ENCODE measurements at places on chromosomes 4 and X.

DNA sequence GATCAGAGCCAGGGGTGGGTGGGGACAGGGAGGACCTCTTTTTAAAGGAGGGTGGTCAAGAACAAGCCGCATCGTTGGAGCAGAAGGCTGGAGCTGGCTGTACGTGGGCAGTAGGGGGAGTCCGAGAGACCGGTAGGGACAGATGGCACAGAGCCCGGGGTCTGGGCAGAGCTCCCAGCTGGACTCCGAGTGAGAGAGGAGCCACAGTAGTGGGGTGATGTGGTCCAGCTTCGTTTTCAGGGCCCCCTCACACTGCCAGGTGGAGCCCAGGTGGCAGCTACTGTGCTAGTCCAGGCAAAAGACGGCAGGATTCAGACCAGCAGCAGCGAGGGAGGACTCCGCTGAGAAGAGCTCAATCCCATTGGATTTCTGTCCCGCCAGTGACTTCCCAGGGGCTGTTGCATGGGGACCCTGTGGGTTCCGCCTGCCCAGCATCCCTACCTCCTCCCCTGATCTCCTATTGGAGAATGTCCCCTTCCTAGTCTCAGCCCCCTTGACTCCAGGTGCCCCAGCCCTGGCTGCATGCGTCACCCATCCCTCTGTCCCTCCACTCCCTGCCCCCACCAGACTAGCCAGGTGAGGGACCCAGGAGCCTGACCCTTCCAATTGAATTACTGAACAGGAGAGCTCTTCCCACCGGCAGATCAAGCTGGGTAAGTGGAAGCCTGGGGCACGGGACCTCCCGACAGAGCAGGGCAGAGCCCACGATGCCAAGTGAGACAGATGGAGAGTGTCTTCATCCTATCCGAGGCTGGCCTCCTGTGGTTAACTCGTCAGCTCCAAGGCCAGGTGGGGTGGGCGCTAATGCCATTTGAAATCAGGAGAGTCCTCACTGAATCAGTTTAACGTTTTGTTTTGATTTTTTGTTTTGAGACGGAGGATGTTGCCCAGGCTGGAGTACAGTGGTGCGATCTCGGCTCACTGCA is 2.9 kb downstream of the ARHGAP4 start:
- no peak for DNase-seq

DNA sequence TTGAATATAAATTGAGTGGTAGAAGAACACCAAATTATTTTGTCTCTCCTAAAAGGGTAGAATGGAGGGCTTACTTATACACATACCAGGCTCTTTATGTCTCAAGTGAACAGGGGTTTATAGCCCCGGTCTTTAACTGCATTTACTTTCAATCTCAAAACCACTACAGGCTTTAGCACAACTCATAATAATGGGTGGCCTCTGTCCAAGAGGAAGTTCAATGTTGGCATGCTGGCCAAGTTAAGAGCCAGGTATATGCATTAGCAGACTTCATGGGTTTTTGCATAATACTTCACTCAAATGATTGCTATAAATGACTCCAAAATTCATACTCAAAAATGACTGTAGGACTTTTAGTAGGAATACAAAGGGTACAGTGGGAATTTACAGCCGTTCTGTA is 118.5 kb upstream of the OTUD4 start:
- no peak for DNase-seq

DNA sequence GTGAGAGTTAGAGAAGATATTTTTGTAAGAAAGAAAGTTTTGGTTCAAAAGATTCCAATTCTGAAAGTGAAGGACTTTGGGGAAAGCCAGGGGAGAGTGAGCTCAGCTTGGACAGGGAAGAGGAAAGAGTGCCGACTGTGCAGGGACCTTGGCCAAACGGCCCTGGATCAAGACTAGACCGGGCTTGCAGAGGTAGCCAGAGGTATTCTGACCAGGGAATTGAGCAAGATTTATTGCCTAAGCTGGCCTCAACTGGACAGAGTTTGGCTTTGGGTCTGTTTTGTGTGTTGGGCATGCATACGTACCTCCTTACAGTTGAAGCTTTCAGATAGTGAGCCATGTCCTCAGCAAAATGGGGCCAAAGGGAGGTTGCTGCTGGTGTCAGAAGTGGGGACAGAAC is 11.6 kb downstream of the PLAC1 start:
- no peak for DNase-seq

DNA sequence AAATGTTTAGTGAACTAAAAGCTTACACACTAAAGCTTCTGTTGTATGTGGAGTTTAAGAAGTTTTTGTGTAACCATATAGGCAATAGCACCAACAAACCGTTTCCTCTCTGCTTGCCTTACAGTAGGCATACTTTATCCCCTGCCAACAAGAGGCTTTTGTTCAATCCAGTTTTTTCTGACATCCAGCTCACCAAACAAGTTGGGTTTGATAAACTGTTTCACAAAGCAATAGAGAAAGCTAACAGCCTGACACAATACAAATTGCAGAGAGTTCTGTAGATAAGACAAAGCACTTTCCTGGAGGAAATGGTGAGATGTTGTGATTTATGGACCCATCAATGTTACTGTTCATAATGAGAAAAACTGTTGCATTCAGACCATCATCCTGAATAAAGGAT is 53.8 kb downstream of the PACRGL start:
- no peak for DNase-seq

DNA sequence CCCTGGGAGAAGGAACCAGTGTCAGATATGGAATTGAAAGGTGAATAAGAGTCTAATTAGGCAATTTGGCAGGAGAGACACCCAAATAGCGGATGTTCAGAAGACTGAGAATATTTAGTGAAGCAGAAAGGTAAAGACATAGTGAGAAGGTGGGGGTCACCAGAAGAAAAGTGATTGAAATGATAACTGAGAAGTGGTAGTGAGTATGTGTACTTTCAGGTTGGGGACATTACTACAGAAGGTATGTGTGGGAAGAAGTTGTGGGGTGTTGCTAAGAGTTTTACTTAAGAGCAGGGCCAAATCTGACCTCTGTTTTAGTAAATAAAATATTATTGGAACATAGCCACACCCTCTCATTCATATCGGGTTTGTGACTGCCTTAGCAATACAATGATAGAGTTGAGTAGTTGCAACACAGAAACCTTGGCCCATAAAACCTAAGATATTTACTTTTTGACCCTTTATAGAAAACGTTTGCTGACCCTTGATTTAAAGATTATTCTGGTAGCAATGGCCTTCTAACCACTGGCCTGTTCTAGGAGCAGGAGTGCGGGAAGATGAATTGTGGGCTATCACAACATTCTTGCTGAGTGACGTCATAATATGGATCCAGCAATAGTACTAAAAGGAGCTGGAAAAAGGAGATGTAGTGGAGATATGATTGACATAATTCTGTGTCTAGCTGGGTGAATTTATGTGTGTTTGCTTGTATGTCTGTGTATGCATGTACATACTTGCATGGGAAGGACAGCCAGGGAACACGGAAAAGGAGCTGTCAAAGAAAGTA is 115.3 kb downstream of the HS3ST1 start:
- DNase-seq = no peak

DNA sequence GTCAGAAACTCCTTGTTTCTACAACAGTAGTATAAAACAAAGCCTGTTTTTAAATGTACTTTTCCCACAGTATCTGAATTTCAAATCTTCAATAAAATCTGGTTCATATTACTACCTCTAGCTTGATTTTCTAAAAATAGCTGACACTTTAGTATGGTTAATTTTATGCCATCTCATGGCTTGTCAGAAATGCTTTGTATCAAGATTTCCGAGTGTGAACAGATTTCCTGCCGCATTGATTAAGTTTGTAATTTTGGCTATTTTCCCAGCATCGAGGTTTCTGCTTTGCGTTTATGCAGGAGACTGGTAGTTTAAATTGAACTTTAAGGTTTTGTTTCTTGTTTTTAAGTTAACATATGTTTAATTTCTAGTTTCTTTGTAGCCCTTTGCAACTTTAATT is 44.2 kb downstream of the CLCN3 start:
- DNase-seq = no peak

DNA sequence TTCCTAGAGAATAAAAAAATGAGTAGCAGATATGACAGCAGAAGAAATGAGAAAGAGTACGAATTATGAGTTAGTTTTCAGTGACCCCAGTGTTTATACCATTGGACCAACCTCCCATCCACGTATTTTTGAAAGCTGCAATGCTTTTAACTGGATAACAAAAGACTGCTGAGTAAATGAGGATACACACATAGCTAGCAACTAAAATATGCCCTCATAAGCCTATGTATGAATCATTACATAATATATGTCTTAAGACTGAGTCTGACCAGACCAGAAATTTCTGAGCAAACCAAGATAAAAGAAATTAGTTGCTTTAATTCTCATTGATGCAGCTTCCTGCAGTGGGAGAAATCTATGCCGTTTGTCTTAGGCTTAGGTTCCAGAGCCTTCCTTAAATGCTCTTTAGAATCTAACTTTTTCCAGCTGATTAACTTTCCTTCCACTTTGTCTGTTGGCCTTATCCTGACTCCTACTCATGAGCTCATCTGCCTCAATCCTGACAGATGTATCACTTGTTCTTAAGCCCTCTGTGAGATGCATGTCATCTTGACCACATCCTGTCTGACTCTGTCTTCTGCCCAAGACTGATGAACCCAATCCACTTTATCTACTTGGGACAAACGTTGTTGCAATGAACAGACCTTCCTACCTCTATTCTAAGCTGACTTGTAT is 301.4 kb upstream of the AADAT start:
- no peak for DNase-seq

DNA sequence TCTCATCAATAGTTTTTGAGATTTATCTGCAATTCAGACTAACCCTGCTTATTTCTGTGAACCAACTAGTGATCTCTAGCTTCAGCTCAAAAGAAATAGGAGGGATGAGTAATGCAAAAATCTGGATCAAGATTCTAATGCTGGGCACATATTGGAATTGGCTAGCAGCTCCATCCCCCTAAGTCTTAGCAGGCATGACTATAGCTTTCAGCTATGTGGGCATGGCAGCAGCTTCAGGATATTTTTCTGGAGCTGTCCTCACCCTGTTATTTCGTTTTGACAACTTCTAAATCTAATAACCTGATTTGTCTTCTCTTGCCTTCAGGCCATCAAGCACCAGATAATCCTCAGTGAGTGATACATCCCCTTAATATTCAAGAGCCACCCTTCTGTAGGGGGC is 50.8 kb upstream of the GNPDA2 start:
- no peak for DNase-seq

DNA sequence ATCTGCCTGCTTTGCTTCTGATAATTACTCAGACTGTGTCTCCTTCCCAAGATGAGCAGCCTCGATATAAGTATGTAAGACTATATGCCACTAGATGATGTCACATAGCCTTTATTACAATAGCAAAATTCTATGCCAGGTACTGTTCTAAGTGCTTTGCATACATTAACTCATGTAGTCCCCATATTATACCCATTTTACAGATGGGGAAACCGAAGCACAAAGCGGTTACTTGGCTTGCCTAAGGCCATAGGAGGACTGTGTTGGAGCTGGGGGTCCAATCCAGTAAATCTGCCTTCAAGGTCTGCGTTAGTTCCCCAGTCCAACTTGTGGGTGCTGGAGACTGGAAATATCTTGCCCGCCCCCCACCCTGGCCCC is 826 bp upstream of the SCML1 start:
- no peak for DNase-seq

GRCh38 chr4:35818520-35818919 is 425.8 kb downstream of the ARAP2 start:
- DNase-seq = no peak

GRCh38 chrX:100600340-100600739 is 15.6 kb downstream of the TNMD start:
- no peak for DNase-seq

DNA sequence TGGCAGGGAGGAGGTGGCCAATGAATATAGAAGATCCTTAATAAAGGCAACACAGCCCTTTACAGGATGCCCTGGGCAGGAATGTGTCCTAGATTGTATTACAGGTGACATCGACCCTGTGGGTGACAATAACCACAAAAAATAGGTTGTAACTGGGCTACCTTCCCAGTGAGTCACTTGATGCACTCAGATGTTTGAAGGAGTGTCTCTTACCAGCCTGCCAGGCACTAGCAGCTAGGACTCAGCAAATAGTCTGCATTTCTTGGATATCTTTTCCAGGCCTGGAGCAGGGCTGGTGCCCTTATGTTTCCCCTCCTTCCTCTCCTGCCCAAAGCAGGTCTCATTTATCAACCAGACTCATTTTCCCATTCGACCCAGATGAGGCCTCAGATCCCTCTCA is 50.9 kb upstream of the TMEM164 start:
- DNase-seq = no peak

- DNase-seq = no peak
These were observed 2618.6 kb downstream of the ARAP2 start for GRCh38 chr4:33625748-33626147.

DNA sequence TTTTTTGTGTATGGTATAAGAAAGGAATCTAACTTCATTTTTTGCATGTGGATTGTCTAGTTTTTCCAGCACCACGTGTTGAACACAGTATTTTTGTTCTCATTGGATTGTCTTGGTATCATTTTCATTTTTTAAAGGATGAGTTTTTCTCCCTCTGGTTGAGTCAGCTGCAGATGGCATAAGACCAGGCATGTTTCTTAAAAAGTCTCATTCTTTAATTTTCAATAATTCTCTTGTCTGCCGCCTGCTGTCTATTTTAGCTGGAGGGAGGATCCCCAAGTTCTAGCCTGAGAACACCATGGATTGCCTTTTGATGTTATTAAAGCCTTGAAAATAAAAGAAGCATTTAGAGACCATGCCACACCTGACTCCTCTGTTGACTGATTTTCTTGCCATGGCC is 263.8 kb downstream of the ARHGAP24 start:
- DNase-seq = no peak

DNA sequence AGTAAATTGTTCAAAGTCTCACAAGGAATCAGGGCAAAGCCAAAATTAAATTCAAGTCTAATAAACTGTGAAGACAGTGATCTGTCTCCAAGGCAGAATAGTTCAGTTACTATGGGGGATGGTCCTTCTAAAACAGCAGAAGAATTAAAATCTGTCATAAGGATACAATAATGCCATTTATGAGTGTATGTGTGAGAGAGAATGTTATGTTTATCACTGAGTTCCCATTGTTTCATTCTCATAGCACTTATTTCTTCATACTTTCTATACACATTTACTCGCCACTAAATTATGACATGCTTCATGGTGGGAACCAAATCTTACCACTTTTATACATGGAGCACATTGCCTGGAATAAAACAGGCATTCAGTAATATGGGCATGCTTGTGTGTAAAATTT is 102.5 kb downstream of the AMMECR1 start:
- DNase-seq = no peak

- DNase-seq = no peak
These were observed 48.3 kb downstream of the SEL1L3 start for GRCh38 chr4:25814301-25815136.

DNA sequence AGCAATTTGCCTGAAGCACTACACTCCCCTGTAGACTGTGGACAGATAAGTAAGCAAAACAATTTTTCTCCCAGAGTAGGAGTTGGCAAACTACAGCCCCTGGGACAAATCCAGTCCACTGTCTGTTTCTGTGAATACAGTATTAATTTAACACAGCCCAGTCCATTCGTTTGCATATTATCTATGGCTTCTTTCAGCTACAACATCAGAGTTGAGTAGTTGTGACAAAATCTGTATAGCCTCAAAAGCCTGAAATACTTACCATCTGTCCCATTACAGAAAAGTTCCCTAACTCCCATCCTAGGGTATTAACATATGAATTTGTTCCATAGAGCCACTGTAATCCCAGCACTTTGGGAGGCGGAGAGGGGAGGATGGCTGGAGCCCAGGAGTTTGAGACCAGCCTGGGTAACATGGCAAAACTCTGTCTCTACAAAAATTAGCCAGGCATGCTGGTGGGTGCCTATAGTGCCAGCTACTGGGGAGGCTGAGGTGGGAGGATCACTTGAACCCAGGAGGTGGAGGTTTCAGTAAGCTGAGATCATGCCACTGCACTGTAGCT is 53.0 kb downstream of the AMELX start:
- DNase-seq = no peak
